ENCODE measurements at places on chromosomes 16 and 17. TPM values are rescaled to one million over a fixed set of nuclear protein-coding genes. Genes with fewer than 3 reads are reported as not detected.

STAT5B gene
- 30.7 TPM for total RNA-seq

AURKB gene
- total RNA-seq, result 173 TPM

CCDC154 gene
- 0.57 TPM for total RNA-seq

AIPL1 gene
- total RNA-seq, result not detected

ODAD4 gene
- 1.4 TPM for total RNA-seq

MRPS23 gene
- 155 TPM for total RNA-seq

GRB7 gene
- total RNA-seq, result 4.2 TPM

SOCS7 gene
- 17.2 TPM for total RNA-seq

SBK1 gene
- 0.13 TPM for total RNA-seq

NUBP2 gene
- 88.8 TPM for total RNA-seq

RNF222 gene
- not detected for total RNA-seq

NAA60 gene
- 51.1 TPM for total RNA-seq

COPZ2 gene
- 12.8 TPM for total RNA-seq

GLP2R gene
- total RNA-seq, result 10.4 TPM

HBA2 gene
- 0.44 TPM for total RNA-seq

CDH3 gene
- 0.39 TPM for total RNA-seq

CCL3 gene
- total RNA-seq, result not detected

RAB37 gene
- total RNA-seq, result 1.2 TPM
